Mesenchymal stem cell (in vitro differentiated cells and primary cell): ENCODE measurements at places on chromosomes 7 and 10.

- peak; percentile 17 for DNase-seq
- no peak overlapping the region for H3K27ac ChIP-seq
- no peaks in the 10 kb centered on the region for H3K36me3 ChIP-seq
Observed at GRCh38 chr7:28990200-28990960, 32.2 kb upstream of the TRIL start.

DNA sequence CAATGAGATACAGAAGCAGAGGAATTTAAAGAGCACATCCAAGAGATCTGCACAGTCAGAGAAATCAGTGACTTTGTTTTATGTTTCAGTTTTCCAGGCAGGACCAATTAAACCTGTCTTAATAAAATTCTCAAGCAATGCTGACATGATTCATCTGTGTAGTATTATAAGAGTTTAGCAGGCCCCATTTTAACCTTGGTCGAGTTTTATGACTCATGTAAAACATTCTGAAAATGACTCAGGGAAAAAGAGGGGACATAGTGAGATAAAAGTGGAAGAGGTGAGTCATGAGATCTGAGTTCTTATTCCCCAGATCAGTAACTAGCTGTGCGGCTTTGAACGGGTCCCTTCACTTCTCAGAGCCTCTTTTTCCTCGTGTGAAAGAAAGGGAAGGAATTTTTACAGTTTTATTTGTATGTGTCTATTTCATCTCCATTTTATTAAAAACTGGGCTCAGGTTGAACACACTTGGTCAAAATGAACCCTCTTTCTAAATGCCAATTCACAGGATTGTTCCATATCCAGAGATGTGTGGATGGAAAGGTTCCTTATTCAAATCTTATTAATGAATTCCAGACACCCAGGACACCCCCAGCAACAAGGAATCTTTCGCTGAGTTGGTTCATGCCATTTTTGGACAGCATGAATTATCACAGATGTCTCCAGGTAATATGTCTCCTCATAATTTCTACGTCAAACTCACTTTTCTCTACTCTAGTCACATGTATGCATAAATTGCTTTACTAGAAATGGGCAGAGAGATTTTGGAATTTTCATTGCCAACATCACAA is 143.2 kb downstream of the JAZF1 start:
- no peak overlapping the region for H3K4me3 ChIP-seq
- peaks cover 15% of the 10 kb centered on the region for H3K4me1 ChIP-seq
- no peaks in the 10 kb centered on the region for H3K36me3 ChIP-seq
- H3K27ac ChIP-seq, result peak overlapping the region; percentile 89

DNA sequence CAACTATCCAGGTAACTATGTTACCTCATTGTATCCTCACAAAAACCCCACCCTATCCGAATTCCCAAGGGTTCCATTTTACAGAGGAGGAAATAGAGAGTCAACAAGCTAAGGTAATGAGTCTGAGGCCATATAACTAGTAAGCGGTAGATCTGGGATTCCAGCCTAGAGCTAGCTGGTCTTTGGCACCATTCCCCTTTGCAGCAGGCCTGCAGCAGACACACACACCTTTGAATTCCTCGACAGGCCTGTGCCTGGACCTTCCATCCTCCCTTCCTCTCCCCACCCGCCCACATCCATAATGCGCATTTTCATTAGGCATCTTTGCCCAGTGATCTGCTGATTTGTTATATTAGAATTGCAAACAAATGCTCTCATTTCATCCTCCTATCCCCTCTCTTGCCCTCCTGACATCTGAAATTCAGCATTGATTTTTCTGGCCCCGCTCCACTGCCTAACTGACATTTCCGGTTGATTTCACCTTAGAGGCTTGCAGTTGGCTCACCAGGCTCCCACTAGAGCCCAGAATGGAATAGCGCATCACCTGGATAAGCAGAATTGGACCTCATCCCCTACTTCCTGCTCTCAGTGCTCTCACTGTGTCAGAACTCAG is 129.5 kb downstream of the PLXNA4 start:
- no peaks in the 10 kb centered on the region for H3K36me3 ChIP-seq
- H3K4me3 ChIP-seq, result no peak overlapping the region
- no peaks in the 10 kb centered on the region for H3K4me1 ChIP-seq
- no peaks in the 10 kb centered on the region for H3K27me3 ChIP-seq
- H3K27ac ChIP-seq, result no peak overlapping the region
- no peak for DNase-seq

DNA sequence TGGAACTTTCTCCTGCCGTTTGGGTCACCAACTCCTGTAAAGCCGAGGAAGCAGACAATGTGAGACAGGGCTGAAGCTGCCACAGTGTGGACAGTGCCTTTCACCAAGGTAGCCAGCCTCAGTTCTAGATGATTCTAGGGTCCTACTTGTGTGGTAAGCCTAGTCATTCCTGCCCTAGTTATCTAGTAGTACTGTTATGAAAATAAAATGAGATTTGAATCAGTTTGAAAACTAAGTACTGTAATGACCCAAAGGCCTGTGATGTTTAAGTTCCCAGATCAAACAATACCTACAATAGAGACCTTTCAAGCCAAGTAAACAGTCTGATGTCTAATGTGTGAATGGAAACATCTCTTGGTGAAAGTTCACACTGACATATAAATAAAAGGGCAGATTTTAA is 37.1 kb downstream of the POLL start:
- no peaks in the 10 kb centered on the region for H3K27me3 ChIP-seq
- peaks cover 47% of the 10 kb centered on the region for H3K36me3 ChIP-seq
- DNase-seq, result no peak
- no peak overlapping the region for H3K27ac ChIP-seq
- H3K4me3 ChIP-seq, result no peak overlapping the region

DNA sequence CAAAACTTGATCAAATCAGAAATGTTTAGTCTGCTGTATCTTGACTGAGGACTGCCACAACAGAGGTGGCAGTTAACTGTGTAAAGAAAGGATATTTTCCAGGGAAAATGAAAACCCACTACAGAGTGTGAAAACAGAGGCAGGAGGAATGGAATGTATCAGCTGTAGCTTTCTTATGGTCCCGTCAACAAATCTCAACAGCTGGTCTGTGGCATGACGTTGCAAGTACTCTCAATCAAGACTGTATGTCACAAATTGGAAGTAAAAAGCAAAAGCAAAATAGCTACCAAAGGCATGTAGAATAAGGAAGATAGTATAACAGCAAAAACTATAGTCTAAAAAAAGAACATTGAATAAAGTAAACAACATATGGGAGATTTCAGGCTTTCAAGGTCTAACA is 123.5 kb downstream of the KMT2C start:
- H3K4me1 ChIP-seq, result no peaks in the 10 kb centered on the region
- no peaks in the 10 kb centered on the region for H3K27me3 ChIP-seq
- peak; percentile 63 for DNase-seq
- no peak overlapping the region for H3K4me3 ChIP-seq
- peaks cover 37% of the 10 kb centered on the region for H3K36me3 ChIP-seq
- H3K27ac ChIP-seq, result no peak overlapping the region

DNA sequence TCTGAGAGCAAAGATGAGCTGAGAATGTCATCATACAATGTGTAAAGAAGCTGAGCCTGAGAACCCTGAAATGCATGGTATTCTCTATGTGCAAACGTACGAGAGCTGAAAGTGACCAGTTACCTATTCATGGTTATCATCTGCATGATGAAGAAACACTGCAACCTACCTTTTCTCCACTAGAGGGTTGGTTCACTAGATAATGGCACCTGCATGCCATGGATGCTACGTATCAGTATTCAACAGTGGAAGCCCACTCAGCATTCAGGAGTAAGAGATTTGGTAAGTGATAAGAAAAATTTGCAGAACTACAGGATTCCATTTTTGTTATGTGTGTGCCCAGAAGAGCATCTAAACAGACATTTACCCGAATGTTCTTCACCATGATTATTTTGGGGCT is 145.4 kb downstream of the PTPRN2 start:
- no peak overlapping the region for H3K4me3 ChIP-seq
- H3K4me1 ChIP-seq, result no peaks in the 10 kb centered on the region
- no peaks in the 10 kb centered on the region for H3K36me3 ChIP-seq
- H3K27me3 ChIP-seq, result no peaks in the 10 kb centered on the region
- no peak overlapping the region for H3K27ac ChIP-seq

DNA sequence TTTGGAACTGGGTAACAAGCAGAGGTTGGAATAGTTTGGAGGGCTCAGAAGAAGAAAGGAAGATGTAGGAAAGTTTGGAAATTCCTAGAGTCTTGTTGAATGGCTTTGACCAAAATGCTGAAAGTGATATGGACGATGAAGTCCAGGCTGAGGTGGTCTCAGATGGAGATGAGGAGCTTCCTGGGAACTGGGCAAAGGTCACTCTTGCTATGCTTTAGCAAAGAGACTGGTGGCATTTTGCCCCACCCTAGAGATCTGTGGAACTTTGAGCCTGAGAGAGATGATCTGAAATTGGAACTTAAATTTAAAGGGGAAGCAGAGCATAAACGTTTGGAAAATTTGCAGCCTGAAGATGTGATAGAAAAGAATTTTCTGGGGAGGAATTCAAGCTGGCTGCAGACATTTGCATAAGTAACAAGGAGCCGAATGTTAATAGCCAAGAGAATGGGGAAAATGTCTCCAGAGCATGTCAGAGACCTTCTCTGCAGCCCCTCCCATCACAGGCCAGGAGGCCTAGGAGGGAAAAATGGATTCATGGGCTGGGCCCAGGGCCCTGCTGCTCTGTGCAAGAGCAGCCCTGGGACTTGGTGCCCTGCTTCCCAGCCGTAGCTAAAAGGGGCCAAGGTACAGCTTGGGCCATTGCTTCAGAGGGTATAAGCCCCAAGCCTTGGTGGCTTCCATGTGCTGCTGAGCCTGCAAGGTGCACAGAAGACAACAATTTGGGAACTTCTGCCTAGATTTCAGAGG is 3.6 kb downstream of the PDSS1 start:
- no peak overlapping the region for H3K27ac ChIP-seq
- no peaks in the 10 kb centered on the region for H3K27me3 ChIP-seq
- DNase-seq, result no peak
- H3K4me1 ChIP-seq, result peaks cover 6% of the 10 kb centered on the region

GRCh38 chr7:115034515-115034914 is 112.6 kb downstream of the MDFIC start:
- no peak overlapping the region for H3K4me3 ChIP-seq
- no peak overlapping the region for H3K27ac ChIP-seq
- no peaks in the 10 kb centered on the region for H3K36me3 ChIP-seq
- H3K4me1 ChIP-seq, result no peaks in the 10 kb centered on the region
- DNase-seq, result no peak

GRCh38 chr10:119408969-119409371 is 133.5 kb downstream of the RGS10 start:
- peaks cover 41% of the 10 kb centered on the region for H3K4me1 ChIP-seq
- H3K27me3 ChIP-seq, result no peaks in the 10 kb centered on the region
- no peak overlapping the region for H3K27ac ChIP-seq
- DNase-seq, result peak; percentile 91
- H3K36me3 ChIP-seq, result no peaks in the 10 kb centered on the region

DNA sequence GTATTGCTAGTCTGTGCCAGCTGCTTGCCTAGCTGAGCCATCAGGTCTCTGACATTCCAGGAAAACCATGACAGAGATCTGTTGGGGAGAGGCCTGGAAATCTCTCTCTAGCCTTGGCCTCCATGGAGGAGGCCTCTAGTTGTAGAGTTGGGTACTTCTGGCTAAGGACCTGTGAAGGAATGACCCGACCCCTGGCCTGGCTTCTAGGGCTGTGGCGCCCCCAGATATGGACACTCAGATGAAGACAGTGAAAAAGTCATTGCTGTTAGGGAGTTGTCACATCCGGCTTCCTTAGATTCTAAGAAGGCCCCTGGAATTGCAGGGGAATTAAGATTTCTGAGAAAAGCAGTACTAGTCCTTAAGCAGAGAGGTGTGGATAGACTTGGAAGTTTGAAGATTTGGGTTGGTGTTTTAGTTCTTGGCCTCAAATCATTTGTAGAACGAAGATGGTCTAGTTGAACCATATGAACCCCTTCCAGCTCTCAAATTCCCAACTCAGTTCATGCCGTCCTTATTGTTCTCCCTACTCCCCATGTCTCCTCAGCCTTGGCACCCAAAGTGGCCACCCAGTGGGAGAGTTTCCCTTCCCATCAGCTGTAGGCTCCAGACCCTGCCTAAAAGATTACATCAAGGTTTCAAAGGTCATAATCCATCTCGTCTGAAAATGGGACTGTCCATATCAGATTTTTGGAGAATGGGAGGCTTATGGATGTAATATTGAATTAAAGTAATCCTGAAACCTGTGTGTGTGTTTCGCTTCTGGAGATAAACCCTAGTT is 7.0 kb downstream of the HHEX start:
- peaks cover 50% of the 10 kb centered on the region for H3K27me3 ChIP-seq
- peak; percentile 35 for DNase-seq
- no peak overlapping the region for H3K27ac ChIP-seq
- H3K36me3 ChIP-seq, result no peaks in the 10 kb centered on the region

DNA sequence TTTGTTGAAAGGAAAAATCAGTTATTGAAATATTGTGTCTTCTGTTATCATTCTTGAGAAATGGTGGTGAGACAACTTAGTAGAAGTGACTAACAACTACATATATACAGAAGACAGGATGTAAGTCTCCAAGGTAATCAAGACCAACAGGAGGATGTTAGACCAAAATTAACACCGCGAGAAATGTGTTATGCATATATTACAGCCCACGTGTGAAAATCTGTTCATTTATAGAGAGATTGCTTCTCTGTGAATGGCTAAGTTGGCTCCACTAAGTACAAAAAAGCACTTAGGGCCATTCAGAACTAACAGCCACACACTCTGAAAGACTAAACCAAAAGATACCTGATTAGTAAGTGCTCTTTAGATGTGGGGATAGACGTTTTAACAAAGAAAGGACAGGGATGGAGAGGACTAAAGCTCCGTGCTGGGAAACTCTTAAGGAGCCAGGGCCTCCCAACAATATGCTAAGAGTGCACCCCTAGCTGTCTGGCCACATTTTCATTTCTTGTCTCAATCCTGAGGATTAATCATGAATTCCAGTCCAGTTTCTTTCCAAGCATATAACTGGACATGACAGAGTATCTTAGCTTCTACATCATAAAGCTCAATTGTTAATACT is 26.5 kb downstream of the HDAC9 start:
- H3K36me3 ChIP-seq, result no peaks in the 10 kb centered on the region
- DNase-seq, result no peak
- no peak overlapping the region for H3K27ac ChIP-seq
- no peak overlapping the region for H3K4me3 ChIP-seq

DNA sequence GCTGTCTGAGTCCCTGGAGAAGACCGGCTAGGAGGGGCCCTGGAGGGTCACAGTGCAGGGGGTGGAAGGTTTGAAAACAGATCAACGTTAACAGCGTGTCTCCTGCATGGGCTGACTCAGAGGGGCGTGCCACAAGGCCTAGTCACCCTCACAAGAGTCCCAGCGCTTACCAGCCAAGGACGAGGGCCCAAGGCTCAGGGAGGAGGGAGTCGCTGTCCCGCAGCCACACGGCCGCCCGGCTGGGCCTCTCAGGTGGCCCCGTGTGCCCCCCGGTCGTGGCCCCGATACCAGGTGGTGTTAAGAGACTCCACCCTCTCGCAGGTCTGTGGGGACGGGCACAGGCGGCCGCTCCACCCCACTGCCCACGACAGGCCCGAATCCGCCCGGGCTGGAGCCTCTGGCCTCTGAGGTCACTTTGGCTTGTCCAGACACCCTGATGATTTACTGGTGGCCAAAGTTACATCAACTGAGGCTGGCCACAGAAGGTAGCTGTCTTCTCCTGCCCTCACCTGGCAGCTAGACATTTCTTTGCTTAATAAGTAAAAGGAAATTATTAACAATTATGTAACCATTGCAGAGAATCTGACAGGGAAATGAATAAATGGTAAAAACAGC is 34.0 kb downstream of the FAM20C start:
- H3K4me3 ChIP-seq, result no peak overlapping the region
- H3K36me3 ChIP-seq, result peaks cover 12% of the 10 kb centered on the region
- no peak overlapping the region for H3K27ac ChIP-seq
- no peaks in the 10 kb centered on the region for H3K27me3 ChIP-seq
